SHP77 (cell line): ENCODE measurements at places on chromosomes 3 and 15.

GRCh38 chr3:181265750-181266333 lies 276.3 kb upstream of the DNAJC19 start:
- DNase-seq: no peak

DNA sequence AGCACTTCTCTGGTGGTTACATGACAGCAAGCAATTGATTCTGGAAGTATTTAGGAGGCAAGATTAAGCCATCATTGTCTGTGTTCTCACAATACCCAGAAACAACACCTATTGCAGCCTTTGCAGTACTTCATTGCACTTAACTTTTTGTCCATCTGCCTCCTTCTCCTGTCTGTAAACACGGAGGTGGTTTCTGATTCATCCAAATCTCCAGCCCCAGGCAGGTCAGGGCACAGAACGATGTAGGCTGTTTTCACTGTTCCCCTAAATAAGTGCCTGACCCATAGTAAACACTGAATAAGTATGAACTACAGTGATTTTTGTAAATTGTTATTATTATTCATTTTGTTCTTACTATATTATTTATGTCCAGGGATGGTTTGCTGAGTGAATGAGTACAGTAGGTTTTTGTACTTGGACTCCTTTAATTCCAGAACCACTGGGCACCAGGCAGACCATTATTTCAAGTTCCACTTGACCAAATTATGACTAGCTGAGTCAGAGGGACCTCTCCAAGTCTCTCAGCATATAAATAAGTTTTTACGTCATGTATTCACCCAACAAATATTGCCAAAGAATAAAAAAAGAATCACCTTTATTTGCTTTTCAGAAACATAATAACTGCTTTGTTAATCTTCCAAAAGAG lies 283.3 kb upstream of the TRIM42 start:
- DNase-seq: no peak

GRCh38 chr3:66394753-66395249 lies 106.0 kb downstream of the LRIG1 start:
- no peak for DNase-seq

DNA sequence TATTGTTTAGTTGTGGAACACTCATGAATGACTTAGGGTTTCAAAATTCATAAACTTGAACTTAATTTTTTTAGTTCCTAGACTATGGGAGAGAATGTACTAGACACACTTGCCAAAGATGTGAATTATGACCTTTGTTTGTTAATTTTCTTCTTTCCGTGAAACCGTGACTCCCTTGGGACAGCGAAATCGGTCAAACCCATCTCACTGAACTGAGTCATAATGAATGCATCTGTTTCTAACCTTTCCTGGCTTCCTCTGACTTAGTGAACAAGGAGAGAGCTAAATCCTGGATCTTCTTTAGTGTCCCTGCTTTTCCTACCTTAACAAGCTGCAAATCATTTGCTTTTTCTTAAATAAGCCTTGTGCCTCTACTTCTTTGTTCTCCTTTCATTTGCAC lies 85.5 kb downstream of the LARS2 start:
- no peak for DNase-seq

- DNase-seq: peak; percentile 36
Measured at GRCh38 chr3:183826448-183827250, 1.3 kb upstream of the MAP6D1 start.

GRCh38 chr15:55195996-55196395 lies 745 bp downstream of the RSL24D1 start:
- no peak for DNase-seq

GRCh38 chr15:83504365-83504764 lies 57.2 kb downstream of the SH3GL3 start:
- no peak for DNase-seq

DNA sequence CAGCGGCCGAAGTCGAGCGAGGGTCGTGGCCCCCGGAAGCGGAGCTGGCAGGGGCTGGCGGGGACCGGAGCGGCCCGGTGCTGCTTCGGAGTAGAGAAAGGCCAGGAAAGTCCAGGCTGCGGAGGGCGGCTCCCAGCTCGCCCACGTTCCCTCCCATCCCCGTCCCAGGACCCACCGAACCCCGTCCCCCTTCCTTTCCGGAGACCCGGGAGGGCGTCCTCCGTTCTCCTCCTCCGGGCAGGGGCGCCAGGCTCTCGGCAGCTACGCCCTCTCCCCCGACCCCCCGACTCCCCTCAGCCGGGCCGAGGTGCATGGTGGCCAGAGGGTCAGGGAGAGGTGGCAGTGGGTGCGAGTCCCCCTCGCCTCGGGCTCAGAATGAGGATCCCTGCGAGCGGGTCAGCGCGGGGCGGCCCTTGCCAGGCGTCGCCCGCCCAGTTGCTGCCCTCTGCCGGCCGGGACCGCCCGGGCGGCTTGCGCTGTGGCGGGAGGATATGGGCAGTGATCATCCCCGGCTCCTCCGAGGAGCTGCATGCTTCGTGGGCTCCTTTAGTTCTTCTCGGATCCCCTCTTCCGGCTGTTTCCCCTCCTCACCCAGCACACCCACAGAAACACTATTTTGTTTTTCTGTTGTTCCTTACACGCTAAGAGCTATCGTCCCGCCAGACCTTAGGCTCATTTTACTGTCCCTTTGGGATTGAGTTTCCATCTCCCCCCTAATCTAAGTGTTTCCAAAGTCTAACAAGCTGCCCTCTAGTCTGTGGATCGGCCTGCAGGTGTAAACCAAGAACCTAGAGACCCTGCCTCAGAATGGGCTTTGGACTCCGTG lies 744 bp upstream of the ALDH1A2 start:
- no peak for DNase-seq

DNA sequence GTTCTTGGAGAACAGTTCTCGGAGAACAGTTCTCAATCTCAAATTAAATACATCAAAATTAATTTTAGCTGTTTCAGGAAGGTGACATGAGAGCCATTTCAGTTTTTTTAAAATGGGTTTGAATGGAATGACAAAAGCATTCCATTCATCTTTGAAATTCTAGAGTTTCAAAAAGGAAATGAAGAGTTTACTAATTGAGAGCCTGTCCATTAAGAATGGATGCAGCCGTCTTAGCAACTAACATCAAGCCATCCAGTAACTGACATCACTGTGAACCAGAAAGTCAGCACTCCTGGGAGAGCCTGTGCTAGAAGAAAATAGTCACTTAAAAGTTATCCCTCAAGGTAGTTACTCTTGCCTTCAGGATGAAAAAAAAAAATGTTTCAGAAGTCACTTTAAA lies 47.0 kb upstream of the FSTL1 start:
- no peak for DNase-seq

DNA sequence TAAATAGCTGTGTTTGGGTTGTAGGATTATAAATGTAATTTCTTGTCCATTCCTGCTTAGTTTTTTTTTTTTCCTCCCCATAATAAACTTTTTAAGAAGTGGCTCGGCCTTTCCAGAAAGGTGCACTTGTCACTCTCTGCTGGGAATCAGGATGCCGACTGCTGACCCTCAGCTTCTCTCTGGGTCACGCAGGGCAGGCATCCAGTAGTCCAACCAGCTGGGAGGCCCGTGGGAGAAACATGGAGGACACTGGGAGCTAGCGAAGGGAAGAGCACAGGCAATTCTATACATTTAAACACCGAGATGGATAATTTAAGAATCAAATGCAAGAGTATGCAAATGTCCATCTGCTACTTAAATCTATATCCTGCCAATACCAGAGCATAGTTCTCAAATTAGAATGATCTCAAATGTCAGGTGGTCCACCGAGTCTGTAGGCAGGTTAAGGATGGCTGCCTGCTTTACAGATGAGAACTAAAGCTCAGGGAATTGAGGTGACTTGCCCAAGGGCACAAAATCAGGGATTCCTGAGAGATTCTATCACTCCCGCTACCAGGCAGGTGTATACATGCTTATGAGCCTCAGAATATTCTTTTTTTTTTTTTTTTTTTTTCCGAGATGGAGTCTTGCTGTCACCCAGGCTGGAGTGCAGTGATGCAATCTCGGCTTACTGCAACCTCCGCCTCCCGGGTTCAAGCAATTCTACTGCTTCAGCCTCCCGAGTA lies 64.5 kb downstream of the DAPK2 start:
- DNase-seq: no peak

DNA sequence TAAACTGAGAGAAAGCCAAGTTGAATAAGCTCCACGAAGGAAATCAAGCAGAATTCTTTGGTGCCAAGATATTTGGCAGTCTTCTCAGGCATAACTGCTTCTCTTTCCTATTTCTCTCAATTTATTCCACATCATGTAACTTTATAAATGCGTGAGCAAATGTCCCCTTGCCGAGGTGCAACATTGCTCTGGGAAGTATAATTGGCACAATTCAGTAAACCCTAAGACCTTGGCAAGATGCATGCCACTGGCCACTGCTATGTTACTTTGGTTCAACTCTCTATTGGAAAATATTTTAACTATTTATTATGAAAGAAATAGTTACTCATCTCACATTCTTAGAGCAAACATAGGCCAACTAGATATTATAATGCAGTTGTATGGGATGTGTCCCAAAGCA lies 170.2 kb downstream of the SUCNR1 start:
- DNase-seq: no peak

GRCh38 chr15:61155741-61156700 lies 73.1 kb downstream of the RORA start:
- no peak for DNase-seq

GRCh38 chr3:192275741-192276355 lies 451.5 kb downstream of the FGF12 start:
- no peak for DNase-seq

DNA sequence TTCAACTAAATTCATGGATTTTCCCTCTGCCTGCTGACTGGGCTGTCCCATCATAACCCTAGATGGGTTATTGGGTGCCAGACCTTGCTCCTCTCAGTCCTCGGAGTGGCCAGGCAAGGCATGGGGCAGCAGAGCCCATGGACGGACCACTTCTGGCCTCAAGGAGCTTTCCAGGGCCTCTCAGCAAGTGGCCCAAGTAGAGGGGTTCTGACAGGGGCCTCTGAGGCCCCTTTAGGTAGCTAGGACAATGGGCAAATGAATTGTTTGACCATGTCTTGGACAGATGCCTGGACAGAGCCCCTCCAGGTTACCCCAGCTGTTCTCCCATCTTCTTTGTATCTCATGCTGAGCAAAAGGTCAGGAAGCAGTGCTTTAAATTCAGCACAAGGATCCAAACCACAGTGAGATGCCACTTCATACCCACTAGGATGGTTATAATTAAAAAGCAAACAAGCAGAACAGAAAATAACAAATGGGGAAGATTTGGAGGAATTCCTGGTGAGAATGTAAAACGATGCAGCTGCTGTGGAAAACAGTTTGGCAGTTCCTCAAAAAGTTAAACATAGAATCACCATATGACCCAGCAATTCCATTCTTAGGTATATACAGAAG lies 61.6 kb downstream of the SPSB4 start:
- DNase-seq: no peak

GRCh38 chr15:35737441-35737840 lies 191.5 kb upstream of the DPH6 start:
- DNase-seq: no peak

DNA sequence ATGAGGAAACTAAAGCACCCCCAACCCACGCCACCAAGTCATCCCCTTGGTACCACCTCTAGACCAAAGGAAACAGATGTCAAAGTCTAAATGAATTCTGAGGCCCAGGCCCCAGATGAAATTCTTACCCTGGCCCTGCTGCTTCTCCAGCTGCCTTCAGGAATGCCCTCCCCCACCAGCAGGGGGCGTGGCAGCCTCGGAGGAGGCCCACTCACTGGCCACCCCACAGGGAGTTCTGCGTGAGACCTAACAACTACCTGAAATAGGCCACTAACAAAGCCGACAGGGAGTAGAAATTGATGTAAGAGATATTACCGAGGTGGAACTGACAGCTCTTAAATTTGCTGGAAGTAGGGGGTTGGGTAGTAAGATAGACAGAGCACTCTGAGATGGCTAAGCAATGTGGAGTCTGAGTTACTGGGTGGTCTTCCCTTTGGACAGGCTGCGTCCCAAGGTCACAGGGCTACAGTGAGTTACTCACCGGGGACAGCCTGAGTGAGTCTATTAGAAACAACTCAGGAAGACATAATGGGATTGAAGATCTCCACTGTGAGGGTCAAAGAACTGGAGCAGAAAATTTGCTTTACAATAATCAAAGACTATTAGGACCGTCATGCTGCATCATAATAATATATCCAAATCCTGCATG lies 240.7 kb downstream of the SHOX2 start:
- peak; percentile 32 for DNase-seq

DNA sequence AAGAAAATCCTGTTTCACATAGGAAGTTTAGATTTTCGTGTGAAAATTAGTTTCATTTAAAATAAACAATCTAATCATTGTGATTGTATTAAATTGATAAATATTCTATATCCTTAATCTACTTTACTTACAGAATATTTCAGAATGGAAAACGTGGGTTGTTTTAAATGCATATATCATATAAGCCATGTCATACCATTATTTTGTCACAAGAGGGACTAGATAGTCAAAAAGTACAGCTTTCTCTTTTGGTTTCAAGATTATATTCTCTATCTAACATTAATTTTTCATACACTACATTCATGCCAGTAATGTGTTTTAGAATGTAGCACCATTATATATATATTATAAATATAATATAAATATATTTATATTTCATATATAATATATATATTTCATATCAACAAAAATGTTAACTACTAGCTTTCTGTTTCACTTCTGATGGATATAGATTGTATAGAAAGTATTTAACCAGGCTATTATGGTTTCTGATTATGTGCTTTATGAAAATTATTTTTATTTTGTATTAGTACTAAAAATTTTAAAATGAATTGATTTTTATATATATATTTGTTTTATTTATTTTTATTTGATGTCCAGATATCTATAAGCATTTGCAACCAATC lies 45.3 kb downstream of the OSTN start:
- no peak for DNase-seq

- DNase-seq: no peak
Measured at GRCh38 chr15:101641129-101641764, 10.9 kb downstream of the TM2D3 start.

GRCh38 chr3:127210654-127210943 lies 17.7 kb downstream of the PRR23E start:
- no peak for DNase-seq

GRCh38 chr15:59018833-59019232 lies 31.4 kb downstream of the RNF111 start:
- DNase-seq: no peak

GRCh38 chr15:100900136-100900794 lies 18.9 kb upstream of the LRRK1 start:
- peak; percentile 18 for DNase-seq

GRCh38 chr15:43513550-43513949 lies 3.9 kb upstream of the MAP1A start:
- DNase-seq: no peak

DNA sequence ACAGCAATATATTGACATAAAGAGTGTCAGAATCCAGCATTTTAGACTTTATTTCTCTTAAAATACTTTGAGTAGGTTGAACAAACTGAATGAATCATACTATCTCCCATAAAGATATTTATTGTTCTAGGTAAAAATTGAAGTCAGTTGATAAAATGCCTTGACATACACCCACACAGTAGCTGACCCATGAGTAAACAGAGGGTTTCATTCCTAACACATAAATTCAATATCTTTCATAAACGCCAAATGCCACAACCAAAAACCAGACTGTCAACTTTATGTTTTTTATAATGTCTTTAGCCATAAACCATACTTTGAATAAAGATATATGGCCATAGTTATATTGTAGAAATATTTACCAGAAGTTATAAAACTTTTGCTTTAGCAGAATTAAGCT lies 742.4 kb downstream of the NAALADL2 start:
- no peak for DNase-seq

- DNase-seq: peak; percentile 52
Measured at GRCh38 chr3:56547486-56547885, 9.5 kb upstream of the CCDC66 start.
